ENCODE measurements at places on chromosomes 13 and 19. TPM values are rescaled to one million over a fixed set of nuclear protein-coding genes. Genes with fewer than 3 reads are reported as not detected.

DNA sequence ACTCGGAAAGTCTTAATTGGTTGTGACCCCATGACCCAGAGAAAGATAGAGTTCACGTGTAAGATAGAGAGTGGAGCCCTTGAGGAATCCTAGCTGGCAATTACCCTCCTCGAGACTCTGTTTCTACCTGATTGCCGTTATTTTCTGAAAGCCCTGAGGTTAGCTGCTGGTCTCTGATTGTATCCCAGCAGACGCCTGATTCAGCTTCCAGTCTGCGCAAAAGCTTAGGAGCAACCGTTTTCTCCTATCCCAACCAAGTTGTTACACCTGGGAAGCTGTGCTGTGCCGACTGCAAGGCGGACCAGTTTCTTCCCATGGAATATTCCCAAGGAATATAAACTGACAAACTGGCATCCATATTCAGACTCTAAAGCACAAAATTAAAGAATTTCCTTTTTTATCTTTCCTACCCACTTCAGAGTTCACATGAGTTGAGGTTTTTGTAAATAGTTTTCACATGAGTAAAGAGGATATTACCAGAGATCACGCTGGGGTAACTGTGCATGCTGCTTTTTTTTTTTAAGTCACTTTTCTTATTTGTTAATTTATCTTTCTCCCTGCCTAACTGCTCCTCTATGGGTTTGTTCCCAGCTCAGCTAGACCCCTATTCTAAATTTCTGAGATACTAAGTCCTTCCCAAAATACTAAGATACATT is 1.5 kb upstream of the TRPC4 start:
- no peak for DNase-seq

- DNase-seq, result no peak
Measured at GRCh38 chr13:97319113-97319720, 97.1 kb downstream of the MBNL2 start.

GRCh38 chr13:21134475-21134874 is 41.9 kb downstream of the SKA3 start:
- DNase-seq, result no peak

GRCh38 chr19:52140032-52140710 is 433 bp upstream of the ZNF616 start:
- no peak for DNase-seq

LRRC4B gene
- 0.53 TPM for total RNA-seq

Data from left lobe of liver (tissue), 2 donors.